ENCODE measurements at places on chromosomes 12 and 14.

- no peak for DNase-seq
Observed at GRCh38 chr12:1167784-1168183, 176.8 kb downstream of the ERC1 start.

- no peak for DNase-seq
Observed at GRCh38 chr14:98169170-98169587, 1102.8 kb downstream of the BCL11B start.

DNA sequence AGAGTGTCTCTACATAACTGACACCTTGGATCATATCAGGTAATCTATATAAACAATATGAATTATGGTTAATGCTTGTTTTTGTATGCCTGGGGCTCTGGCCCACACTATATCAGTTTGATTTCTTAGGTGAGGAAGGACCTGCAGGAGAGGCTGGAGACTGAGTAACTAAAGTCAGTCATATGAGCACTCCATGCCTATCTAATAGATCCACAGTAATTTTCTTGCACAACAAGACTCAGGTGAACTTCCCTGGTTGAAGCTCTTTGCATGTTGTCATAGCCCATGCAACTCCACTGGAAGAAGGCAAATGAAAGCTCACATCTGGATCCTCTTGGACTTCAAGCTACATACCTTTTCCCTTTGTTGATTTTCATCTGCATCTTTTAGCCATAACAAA is 62.3 kb downstream of the CDK17 start:
- DNase-seq, result no peak

- DNase-seq, result no peak
Observed at GRCh38 chr12:88591343-88591742, 11.1 kb upstream of the KITLG start.

DNA sequence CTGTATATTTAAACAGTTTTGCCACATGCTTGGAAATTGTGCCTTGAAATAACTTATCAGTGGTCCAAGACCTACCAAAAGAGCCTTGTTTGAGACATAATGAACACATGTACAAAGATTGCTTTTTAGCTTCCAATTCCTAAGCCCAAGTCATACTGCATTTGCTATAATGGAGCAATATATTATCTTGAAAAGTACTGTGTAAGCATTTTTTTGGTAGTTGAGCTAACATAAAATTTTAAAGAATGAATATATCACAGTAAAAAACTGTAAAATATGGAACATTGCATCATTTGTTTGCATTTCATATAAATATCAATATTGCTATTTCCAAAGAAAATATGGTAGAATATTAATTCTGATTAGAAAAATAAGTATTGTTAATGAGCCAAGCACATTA is 28.8 kb upstream of the HMGA2 start:
- DNase-seq, result no peak

- peak; percentile 25 for DNase-seq
Observed at GRCh38 chr12:51976376-51977160, 25.1 kb downstream of the ACVR1B start.

DNA sequence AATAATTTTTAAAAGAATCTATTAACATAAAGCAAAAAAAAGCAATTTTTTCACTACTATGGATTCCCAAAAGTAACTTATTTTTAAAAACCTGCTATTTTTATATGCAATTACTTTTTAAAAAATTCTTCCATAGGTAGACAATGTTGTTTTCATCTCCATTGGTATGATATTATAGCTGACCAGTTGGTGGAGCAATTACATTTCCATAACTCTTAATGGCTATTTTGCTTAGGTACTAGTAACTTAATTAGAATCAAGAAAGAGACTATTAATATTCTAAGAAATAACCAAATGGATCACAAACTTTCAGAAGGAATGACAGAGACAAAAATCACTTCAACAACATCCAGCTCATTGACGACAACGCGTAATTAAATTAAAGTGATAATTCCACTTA is 64.7 kb upstream of the PTCSC3 start:
- no peak for DNase-seq

DNA sequence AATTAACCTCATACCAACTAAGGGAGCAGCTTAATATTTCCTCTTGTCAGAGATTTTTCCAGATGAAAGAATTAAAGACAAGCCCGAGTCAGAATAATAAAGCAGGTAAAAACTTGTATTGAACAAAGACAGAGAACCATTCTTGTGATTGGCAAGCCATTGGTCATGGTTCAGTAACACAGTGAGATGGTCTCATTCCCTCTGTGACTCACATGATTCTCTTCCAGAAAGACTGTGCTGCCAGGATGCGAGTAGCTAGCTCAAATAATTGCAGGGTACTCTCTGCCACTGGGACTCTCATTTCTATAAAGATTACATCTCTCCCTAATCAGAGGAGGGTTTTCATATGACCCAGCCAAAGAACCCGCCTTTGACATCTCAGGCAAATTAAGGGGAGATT is 179.4 kb downstream of the PHLDA1 start:
- DNase-seq, result no peak

- no peak for DNase-seq
Observed at GRCh38 chr12:26231921-26232320, 36.5 kb downstream of the SSPN start.

- no peak for DNase-seq
Observed at GRCh38 chr14:96512602-96513397, 10.6 kb downstream of the PAPOLA start.

DNA sequence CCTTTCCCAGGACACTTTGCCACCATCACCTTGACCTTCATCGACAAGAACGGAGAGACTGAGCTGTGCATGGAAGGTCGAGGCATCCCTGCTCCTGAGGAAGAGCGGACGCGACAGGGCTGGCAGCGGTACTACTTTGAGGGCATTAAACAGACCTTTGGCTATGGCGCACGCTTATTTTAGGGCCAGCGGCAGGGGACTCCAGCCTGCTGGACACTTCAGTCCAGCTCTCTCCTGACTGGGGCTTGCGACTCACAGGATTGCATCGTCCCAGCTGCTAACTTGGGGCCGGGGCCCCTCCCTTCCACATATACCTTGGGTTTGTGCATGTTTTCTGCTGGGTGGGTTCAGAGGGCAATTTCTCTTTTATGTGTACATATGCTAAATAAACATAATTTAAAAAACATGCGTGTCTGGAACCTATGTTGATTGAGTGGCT is 11.2 kb downstream of the AHSA1 start:
- DNase-seq, result no peak

DNA sequence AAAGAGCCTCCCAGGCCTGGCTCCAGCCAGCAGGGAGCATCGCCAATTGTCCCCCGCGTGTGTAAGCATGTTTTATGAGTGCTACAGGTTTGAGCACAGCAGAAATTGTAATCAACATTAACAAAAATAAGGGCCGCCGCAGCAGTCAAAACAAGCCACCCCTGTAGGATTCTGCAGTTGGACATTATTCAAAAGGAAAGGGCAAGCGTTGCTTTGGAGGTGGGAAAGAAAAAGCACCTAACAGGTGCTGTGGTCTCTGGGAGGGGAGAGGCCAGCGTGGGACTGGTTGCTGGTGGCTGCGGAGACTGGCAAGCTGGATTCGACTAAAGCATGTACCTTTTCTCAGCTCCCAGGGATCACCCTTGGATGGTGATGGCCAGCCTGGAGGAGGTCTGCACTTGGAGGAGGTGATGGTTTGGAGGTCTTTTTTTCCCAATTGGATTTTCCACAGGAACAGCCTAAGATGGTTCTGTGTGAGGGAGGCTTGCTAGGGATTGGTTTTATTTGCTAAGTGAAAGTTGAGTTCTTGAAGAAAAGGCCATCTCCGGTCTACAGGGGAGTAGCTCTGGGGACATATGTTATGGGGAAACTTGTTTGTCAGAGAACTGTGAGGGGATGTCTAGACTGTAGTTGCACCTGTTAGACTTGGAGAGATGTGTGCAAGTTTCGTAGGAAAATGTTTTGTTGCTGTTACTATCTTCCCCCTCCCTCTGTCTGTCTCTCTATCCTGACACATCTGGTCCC is 2.0 kb downstream of the DYRK2 start:
- DNase-seq, result no peak

DNA sequence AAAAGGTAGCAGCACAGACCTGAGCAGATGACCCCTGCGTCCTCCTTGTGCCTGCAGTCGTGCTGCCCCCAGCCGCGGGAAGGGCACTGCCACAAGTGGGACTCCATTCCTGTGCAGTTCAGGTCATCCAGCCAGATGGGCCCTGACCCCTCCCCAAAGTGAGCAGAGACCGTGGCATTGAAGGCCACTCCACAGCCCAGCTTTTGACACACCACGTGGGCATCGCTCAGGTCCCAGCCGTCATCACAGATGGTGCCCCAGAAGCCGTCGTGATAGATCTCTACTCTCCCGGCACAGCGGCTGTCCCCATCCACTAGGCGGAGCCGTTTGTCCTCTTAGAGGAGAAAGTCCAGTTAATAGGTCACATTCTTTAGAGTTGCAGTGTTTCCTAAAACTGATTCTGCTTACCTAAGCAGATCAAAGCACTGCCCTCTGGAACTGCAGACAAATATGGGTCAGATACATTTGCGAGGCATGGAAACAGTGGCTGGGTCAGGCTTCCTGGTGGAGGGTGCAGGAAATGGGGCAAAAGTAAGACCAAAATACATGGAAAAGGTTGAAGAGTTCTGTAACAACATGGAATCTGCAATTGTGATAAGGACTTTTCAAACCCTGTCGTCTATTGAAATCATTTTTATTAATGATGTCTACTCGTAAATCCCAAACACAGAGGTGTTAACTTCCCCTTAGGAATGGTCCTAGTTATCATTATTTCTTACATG is 69.4 kb downstream of the CD163L1 start:
- no peak for DNase-seq

DNA sequence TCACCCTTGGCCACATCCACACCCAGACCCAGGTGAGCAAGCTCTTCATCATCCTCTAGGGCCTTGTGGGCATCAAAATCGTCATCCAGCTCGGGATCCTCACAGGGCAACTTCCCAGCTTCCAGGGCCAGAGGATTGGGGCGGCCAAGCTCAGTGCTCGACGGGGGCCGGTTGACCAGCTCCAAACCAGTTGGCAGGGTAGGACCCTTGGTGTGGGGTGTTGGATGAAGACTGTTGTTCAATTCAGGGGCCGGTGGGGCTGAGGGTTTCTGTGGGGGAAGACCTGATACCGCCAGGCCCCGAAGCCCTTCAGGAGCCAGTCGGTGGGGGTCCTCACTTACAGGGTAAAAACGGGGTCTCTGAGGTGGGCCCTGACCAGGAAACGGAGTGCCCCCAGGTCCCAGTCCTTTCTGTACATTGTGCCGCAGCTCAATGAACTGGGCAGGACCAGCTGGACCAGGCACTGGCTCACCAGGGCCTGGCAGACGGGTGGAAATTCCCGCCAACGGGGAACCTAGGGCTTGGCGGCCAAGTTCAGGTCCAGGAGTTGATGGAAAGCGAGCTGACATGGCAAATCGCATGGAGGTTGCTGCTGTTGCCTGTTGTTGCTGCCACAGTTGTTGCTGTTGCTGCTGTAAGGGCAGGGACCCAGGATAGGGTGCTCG is 19.8 kb upstream of the PRKAG1 start:
- no peak for DNase-seq

DNA sequence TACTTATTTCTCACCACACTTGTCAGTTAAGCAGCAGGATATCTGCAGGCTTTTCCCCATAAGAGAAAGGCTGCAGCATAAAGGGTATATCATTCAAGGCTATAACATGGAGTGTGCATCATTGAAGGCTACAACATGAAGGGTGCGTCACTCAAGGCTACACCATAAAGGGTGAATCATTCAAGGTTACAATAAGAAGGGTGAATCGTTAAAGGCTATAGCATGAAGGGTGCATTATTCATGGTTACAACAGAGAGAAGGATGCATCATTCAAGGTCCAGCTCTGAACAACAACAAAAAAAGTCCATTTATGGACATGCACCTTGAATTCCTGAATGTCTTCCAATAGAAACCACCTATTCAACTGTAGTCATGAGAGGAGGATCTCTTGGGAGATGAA is 32.8 kb upstream of the LUM start:
- no peak for DNase-seq

DNA sequence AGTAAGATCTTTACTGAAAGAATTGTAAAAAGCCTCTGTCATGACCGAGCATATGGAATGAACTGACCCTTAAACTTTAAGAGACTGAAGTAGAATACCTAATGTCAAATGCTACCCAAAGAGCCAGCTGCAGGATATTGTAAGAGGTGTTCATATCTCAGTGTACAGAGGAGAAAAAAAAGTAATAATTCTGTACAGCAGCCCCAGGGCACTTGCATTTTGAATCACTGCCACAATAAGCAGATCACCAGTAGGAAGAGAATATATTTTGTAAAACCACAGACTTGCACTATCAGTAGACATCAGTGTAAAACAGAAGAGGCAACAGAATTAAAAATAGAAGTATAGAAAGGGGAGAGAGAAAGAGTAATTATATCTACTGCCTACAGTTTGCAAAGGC is 162.6 kb downstream of the PPFIA2 start:
- no peak for DNase-seq

DNA sequence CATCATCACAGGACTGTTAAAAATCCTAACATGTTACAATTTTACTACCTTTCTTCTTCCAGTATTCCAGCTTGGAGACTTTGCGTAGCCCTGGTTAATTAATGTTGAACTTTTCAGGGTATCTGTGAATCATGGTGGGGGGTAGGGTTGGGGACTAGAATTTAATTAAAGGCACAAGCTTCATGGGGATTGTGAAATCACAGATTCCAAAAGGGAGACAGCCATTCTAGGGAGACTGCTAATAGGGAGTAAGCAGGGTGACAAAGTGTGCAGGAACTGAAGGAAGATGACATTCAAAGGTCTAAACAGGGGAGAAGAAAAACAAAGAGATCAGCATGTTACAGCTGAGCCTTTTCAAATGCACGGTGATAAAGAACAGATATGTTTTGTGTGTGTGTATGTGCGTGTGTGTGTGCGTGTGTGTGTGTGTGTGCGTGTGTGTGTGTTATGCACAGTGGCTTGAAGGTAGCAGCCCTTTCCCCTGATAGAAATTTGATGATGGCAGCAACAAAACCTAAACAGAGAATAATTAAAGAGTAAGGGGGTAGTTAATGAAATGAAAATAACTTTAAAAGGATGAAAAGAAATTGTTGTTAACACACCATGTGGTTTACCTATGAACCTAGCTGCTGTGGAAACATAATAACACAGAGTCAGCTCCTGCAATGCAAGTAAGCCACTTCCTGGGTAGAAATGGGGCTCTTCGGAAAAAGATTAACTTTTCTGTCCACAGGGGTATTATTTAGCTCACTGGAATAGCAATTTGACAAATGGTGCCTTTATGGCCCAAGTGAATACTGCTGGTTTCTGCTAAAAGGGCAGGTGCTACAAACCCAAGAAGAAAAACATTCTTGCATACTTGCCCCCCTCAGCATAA is 581.7 kb downstream of the DIO2 start:
- no peak for DNase-seq

- DNase-seq, result no peak
Observed at GRCh38 chr12:10215436-10215835, 2.8 kb downstream of the GABARAPL1 start.

- DNase-seq, result no peak
Observed at GRCh38 chr12:68940731-68941130, 7.8 kb upstream of the CPM start.

- DNase-seq, result no peak
Observed at GRCh38 chr12:88801227-88802095, 221.2 kb upstream of the KITLG start.

GRCh38 chr12:120874547-120875245 is 29.5 kb downstream of the SPPL3 start:
- DNase-seq, result no peak

Measured in GM04504 (cell line).